Suppressor macrophage (primary cell): ENCODE measurements at places on chromosomes 16 and 17.

GRCh38 chr17:32801193-32801592 is 75.7 kb downstream of the MYO1D start:
- no peak for DNase-seq

- peak; percentile 36 for DNase-seq
Measured at GRCh38 chr17:40015005-40015997, at the start of gene CSF3. CSF3 (plus strand) TSS chr17:40015440; CDS start chr17:40015475, 35 bp downstream.

- no peak for DNase-seq
Measured at GRCh38 chr17:55903028-55903690, 152.3 kb downstream of the PCTP start.

DNA sequence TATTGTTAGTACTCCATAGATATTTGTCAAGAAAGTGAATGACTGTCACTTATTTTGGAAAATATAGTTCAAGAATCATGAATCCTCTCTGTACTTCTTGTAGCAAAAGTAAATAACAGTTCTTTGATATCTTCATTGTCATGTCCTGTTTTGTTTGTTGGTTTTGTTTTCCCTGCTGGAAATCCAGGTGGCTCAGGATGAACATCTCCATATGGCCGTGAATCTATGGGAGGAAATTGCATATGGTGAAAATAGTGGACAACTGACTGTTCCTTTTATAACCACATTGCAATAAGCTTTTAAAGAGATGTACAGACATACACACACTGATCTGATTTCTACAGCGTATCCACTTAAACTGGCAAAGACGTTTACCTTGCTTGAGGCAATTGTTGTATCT is 637.0 kb upstream of the RBFOX1 start:
- DNase-seq = no peak

DNA sequence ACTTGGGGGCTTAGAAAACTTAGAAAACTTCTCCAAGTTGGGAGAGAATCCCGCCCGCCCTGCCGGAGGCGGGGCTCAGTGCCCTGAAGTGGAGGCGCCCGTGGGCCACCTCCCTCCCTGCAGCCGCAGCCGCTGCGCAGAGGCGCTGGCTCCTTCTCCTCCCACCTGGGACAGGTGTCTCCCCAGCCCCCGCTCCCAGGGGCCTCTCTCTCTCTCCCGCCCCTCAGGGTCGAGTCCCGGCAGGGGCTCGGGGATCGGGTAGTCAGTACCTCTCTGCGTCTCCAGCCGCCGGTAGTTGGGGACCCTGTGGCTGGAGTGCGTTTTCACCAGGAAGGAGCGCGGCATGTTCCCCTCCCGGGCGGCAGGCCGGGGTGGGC is 257 bp downstream of the SNAI3 start:
- DNase-seq = peak; percentile 36

DNA sequence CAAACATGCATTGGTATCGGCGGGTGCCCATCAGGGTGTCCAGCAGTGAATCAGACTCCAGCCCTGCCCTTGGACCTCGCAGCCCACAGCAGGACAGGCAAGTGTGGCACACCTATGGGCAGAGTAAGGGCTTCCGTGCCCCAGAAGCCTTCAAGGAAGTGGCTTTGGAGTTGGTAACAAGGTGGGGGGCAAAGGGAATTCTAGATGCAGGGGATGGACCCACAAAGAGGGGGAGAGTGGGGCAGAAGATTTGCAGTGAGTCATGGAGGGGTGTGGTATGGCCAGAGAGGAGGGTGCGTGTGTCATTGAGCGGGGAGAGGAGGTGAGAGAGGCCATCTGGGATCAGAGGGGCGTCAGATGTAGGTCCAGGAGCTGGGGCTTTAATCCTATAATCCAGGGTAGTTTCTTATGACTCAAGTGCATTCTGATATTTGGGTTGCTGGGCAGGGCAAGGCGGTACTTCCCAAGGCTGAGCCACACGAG is 8.5 kb upstream of the SPNS2 start:
- no peak for DNase-seq

DNA sequence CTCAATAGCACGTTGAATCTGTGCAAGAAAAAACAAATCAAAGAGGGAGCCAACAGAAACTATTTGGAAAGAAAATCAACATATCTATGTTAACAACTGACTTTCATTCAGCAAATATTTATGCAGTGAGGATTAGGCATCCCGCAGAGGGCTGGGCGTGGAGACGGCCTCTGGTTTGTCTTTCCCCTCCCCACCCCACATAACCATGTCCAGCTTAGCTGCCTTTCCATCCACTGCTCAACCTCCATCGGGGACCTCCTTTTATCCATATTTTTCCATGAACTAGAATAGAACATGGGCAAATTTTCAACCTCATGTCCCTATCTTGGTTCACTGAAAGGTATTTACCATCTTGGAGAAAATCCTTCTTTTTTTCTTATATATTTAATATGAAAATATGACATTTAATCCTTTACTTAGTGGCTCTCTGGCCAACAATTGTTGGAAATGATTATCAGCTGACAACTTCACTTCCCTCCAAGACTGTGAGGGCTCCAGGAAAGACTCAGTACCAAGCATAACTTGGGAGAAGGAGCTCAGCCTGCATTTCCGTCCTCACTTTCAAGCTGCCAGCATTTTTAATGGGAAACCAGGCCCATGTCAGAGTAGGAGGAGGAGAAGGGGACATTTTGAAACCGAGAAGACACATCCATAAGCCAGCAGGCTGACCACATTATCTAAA is 462.6 kb upstream of the MAF start:
- no peak for DNase-seq

- no peak for DNase-seq
Measured at GRCh38 chr16:49472598-49472997, 99.0 kb downstream of the C16orf78 start.

GRCh38 chr16:49854188-49854795 is 1.6 kb downstream of the ZNF423 start:
- no peak for DNase-seq

DNA sequence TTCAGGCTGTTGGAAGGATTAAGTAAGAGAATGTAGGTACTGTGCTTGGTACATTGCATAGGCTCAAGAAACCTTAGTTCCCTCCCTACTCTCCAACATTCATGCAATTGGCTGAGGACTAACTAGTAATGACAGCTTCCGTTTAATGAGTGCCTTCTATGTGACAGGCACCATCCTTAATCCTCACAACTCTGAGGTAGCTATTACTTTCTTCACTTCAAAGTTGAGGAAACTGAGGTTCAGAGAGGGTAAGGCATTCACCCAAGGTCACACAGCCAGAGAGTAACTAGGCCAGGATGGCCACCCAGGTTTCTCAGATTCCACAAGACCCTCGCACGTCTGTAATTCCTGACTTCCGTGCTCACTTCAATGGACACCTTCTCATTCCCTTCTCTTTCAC is 22.2 kb downstream of the UNC119 start:
- no peak for DNase-seq

DNA sequence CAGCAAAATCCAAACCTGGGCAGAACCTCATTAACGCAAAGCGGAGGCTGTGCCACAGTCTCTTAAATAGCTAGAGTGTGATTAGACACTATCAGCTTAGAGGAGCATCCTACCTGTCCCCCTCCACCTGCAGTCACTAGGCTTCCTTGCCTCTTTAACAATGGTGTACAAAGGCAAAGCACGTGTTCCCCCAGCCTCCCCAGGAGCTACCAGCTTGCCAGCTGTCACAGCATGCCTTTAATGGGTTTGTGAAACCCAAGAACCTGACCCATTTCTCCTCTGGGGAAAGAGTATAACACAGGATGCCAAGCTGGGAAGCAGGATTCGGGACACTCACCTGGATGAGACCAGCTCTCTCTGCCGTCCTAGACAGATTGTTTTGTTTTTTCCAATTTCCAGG is 37.2 kb upstream of the TBX2 start:
- DNase-seq = no peak

DNA sequence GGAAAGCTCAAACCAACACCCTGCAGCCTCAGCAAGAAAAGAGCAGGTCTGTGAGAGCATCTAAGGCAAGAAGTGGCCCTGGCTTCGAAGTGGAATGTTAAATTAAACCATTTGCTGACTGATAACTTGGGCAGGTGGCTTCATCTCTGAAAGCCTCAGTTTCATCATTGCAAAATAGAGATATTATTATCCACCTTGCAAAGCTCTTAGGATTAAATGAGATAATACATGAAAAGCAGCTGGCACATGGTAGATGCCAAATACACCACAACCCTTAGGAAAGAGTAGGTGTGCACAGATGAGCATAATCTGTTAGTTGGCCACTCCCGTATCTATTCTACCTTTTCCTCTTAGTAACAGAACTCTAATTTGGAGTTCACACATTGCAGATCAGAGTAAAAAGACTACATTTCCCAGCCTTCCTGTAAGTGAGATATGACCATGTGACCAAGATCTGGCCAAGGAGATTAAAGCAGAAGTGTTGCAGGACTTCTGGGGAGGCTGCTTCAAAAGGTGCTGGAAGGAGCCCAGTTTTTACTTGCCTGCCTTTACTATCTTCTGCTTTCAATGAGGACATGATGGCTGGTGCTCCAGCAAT is 288.7 kb downstream of the SOX9 start:
- DNase-seq = no peak

GRCh38 chr16:11046382-11046931 is 102.1 kb downstream of the CLEC16A start:
- no peak for DNase-seq

GRCh38 chr16:49376206-49376605 is 2.6 kb downstream of the C16orf78 start:
- no peak for DNase-seq

DNA sequence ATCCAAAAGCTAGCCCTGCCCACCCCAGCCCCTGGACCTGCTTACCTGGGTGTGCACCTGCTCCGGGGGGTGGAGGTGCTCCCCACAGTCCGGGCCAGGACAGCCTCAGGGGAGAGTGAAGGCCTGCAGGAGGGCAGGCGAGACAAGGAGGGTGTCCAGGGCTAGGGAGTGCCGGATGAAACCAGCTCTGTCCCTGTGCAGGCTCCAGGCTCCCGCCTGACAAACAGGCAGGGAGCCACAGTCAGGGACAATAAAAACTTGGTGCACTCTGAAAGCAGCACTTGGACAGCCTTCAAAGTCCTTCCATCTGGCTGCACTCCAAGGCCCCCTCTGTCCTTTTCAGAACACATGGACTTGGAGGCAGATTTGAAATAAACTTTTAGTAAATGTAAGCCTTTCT is 3.9 kb downstream of the PAQR4 start:
- DNase-seq = no peak

- DNase-seq = no peak
Measured at GRCh38 chr17:35729405-35729833, 2.0 kb upstream of the RASL10B start.
